Amniotic stem cell (primary cell): ENCODE measurements at places on chromosomes 16 and 17.

DNA sequence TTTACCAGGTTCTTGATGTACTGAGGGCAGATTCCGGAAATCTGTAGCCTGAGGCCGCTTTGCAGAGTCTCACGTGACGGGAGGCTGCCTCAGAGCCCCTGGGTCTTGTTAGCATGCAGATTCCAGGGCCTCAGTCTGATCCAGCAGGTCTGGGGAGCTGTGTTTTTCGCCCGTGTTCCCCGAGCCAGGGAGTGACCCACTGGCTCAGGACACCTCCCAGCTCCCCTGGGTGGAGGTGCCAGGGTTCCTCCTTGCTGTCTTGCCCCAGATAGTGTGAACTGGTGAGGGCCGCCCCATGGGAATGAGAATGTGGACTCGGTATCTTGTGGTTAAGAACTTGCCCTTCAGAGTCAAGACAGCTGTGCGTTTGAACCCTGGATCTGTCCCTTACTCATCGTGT, 98.6 kb downstream of the OR1D5 start:
- no peak for DNase-seq

GRCh38 chr16:26710450-26710849, 356.3 kb upstream of the C16orf82 start:
- DNase-seq = no peak

GRCh38 chr17:77894126-77894956, 64.2 kb upstream of the TNRC6C start:
- no peak for DNase-seq

GRCh38 chr17:41760878-41761277, 25.6 kb downstream of the JUP start:
- no peak for DNase-seq

- DNase-seq = no peak
Observed at GRCh38 chr16:66204756-66205155, 161.7 kb upstream of the CDH5 start.

DNA sequence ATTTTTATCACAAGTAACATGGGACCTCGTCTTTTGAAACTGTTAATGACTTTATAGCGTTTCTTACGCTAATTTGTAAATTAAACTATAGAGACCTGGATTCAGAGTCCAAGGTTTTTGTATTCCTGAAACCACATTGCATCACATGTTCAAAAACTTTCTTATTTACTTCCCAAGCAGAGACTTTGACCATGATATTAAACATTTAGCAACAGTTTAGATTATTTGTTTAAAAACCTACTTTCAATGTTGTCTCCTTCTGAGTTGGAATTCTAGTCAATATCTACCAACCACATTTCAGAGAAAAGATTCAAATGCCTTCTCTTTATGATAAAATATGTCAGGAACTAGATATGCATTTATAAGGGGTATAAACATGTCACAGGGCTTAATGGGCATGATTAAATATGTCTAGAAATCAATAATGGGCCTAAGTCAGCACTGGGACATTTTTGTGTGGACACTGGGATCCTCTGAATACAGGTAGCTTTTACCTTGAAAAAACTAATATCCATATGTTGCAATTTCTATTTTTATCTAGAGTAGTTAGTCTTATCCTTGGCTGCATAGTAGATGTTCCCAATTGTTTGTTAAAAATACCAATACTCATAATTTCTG, 6.3 kb upstream of the APOH start:
- DNase-seq = no peak

GRCh38 chr17:68422821-68423220, 34.5 kb downstream of the WIPI1 start:
- DNase-seq = no peak

- DNase-seq = no peak
Observed at GRCh38 chr16:11667221-11667823, 933 bp upstream of the SNN start.

DNA sequence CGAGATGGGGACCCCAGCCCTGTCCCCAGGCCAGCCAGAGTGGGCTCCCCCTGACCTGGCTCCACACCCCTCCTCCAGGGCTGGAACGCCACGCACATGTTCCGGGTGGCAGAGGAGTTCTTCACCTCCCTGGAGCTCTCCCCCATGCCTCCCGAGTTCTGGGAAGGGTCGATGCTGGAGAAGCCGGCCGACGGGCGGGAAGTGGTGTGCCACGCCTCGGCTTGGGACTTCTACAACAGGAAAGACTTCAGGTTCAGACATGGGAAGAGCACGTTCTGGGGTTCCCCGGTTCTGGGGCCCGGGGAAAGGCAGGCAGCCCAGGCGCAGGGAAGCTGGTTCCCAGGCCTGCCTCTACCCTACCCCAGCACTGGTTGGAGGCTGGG, 4.6 kb downstream of the ACE start:
- DNase-seq = no peak

DNA sequence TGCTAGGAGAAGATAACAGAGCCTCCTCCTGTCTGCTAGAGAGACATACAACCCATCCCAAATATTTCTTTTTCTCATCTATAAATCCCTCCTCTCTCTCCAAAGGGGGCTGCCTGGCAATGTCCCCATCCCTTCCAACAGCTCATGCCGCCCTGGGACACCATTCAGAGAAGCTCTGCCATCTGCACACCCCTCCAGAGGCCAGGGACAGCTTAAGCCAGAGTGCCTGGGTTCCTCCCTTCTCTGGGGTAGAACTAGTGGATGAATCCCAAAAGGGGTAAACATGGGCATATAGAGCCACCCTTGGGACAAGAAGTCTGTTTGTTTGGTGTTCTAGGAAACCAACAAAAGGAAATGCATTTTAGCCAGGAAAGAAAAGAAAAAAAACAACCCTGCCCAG, 2.6 kb upstream of the LPO start:
- DNase-seq = no peak

DNA sequence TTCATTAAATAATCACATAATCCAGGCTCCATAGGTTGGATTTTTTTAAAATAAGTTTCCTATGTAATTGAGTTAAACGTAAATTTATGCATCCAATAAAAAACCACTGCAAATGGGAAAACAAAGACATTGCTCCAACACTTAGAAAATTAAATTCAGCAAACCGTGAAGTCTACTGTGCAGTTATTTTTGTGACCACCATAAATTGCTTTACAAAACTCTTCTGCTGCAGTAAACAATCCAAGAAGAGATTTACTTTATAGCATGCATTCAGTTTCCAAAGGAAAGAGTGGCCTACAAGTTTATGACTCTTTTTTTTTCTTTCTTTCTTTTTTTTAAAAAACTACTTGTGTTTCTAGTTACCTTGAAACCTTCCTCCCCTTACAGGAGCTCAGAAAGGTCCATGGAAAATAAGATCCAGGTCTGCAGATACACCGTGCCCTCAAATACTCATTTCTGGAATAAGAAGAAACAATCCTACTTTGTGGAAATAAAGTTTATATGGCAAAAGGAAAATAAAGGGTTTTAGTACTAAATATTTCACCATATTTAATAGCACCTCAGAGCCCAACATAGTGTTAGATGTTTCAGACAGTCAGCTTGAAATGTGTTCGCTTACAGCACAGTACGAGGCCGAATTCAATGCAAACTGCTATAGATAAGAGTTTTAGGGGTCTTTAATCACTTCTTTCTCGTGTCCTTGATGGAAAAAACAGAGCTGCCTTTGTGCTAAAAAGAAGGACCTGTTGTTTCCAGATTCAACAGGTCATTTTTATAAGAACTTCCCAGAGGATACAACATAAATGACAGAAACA, 3.2 kb downstream of the HS3ST3A1 start:
- DNase-seq = no peak

GRCh38 chr17:70622368-70623260, 453.3 kb downstream of the KCNJ2 start:
- DNase-seq = no peak

GRCh38 chr17:60305141-60305540, 86.8 kb downstream of the USP32 start:
- no peak for DNase-seq

DNA sequence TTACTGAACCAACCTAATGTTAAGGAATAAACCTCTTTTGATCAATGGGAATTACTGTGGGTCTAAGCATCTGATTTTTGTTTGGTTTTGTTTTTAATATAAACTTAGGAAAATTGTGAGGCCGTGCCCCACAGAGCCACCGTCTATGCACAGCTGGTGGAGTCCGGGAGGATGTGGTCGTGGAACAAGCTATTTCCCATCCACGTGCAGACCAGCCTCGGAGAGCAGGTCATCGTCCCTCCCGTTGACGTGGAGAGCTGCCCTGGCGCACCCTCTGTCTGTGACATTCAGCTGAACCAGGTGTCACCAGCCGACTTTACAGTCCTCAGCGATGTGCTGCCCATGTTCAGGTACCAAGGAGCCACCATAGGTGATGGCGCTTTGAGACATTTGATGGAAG, 28.4 kb downstream of the PRMT7 start:
- DNase-seq = no peak

GRCh38 chr16:68444056-68444657, 4.2 kb downstream of the SMPD3 start:
- DNase-seq = no peak

- DNase-seq = no peak
Observed at GRCh38 chr16:67883872-67884261, 818 bp upstream of the NRN1L start.

- DNase-seq = no peak
Observed at GRCh38 chr17:78581304-78581703, 4.1 kb upstream of the DNAH17 start.

DNA sequence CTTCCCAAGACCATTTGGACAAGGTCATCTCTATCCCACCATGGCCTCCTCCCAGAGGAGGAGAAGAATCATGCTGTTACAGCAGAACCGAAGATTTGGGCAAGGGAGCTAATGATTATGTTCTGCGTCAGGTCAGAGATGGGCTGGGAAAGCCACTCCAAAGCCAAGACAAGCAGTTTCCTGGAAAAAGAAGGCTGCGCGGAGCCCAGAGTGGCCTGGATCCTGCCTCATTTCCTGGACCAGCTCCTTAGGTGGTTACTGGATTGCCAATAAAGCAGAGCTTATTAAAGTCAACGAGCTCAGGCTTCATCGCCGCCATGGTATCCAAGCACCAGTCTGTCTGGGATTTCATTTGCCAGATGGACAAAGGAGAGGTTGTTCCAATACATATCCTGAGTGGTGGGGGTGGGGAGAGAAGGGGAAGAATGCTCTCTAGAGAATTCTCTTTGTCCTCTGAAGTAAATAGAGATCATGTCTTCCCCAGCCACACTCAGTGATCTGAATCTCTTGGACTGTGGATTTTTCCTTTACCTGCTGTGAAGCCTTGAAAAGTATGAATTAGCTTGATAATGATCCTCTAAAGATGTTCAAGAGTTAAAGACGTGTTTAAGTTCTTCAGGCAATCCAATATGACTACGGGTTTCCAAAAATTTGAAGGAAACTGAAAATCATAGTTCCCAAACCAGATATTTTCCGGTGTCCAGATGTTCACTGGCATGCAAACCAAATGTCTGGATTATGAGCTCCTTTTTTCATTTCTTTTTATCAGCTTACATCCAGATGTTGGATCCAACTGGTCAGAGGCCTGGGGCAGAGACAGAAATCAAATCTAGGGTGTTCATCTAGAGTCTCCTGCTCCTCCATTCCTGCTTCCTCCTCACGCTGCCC, 17.7 kb downstream of the PRAC1 start:
- no peak for DNase-seq

- DNase-seq = peak; percentile 76
Observed at GRCh38 chr17:46192439-46193150, 634 bp downstream of the KANSL1 start.

DNA sequence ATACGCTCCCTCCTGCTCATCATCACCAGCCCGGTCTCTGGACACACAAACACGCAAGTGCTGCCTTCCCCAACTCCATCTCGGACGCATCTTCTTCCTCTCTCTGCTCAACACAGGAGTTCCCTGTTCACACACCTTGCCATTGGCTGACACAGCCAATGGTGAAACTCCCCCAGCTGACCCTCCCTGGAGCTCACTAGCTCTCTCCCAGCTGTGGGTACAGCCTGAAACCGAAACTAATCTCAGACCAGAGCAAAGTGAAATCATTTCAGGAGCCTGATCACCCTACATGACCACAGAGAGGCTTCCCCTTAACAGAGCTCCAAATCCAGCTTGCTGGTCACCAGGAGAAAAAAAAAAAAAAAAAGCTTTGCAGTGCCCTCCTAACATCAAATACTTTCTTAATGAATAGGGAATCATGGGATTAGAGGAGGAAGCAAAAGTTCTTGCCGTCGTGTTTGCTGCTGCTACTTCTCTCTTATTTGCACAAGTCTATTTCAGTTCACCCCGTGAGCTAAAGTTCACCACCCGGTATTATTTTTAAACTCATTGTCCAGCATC, 8.3 kb downstream of the CUEDC1 start:
- DNase-seq = no peak

DNA sequence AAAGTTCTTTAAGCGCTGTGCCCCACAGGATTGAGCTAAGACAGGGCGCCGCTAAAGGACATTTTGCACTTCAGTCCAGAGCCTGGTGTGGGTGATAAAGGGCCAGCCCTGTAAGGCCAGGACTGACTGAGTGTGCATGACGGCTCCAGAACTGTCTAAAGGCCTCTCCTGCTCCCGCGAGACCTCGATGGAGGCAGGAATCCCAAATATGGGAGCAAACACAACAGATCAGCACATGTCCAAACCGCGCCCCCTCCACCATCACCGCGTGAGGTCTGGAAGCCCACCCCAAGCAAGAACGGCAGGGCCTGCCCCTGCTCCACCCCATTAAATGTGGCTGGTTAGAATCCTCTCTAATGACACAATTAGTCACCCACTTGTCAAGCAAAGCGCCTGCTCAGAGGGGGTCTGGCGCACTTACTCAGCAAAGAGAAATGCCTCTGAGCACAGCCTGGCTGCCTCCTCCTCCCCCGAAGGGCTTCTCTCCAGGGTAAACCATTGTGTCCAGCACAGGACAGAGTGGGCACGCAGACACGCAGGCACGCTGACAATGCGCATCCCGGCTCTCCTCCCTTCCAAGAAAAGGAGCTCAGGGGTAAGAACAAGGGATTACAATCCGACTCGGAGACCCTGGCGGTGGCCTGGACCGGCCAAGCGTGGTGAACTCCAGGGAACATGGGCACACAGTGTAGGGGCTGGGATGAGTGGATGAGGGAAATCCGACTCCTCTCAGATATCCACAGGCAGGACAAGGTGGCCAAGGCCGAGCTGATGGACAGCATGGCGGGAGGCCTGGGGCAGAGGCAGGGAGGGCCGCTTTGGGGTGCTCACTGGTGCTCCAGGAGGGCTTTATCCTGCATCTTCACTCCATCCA, 1.5 kb downstream of the MXRA7 start:
- peak; percentile 96 for DNase-seq

DNA sequence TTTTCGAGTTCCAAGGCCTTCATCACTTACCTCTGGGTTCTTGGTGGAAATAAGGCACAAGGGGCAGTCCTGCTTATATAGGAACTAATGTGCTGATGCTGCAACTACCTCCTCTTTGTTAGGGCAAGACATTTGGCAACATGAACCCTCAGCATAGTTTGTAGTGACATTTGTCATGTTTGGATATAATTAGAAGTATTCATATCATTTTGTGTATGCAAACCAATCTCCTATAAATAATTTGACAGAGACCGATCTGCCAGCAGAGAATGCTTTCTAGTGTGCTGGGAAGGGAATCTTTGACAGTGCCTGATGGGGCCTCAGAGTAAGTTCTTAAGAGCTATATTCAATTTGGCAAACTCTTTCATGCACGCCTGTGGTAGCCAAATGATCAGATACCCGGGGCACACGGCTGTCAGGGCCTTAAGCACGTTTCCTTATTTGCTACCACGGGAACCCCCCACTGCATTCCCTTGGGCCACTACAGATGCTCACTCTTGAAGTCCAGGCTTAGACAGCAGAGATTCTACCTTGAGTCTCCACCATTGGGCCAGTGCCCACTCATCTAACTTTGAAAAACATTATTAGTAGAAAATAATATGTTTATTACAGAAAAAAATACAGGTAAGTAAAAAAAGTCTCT, at the start of gene MYH8:
Gene MYH8, minus strand, starts transcription at position 51 of the 643 bp plus-strand sequence. CDS start 1,723 bp downstream, outside the sequence.
- no peak for DNase-seq
